DMS 273 treated with DMSO at 0.1 percent for 48 hours (cell line): ENCODE measurements at places on chromosomes 3 and 15.

- DNase-seq: no peak
Observed at GRCh38 chr15:29727871-29728270, 94.4 kb downstream of the TJP1 start.

- no peak for DNase-seq
Observed at GRCh38 chr3:116836286-116836685, 126.7 kb downstream of the TUSC7 start.

- DNase-seq: peak; percentile 26
Observed at GRCh38 chr3:124364317-124365020, 365.8 kb upstream of the UMPS start.

- no peak for DNase-seq
Observed at GRCh38 chr3:14425581-14426304, 23.3 kb downstream of the SLC6A6 start.

DNA sequence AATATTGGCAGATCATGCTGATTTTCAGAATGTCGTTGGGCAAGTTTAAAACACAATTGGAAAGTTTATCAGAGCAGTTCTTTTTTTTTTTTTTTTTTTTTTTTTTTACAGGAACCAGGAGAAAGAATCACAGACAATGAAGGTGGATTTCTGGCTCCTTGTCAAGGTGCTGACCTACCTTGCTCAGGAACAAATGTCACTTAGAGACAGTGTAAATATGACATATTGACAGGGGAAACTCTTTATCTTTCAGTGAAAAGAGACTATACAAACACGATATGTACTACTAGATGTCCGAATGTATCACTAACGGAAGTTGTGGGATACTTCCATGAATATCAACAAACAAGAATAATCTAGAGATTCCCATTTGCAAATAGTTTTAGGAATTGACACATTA, 237.3 kb downstream of the FMN1 start:
- no peak for DNase-seq

DNA sequence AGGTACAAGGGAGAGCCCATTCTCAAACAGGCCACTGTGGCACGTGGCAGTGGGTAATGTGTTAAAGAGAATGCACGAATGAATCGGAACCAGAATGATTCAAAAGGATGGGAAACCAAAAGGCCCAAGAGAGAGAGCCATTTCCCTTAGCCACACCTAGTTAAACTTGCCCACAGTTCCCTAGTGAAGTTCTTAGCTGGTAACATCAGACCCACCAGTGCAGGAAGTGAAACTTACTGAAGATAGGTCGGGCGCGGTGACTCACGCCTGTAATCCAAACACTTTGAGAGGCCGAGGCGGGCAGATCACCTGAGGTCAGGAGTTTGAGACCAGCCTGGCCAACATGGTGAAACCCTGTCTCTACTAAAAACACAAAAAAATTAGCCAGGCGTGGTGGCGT, 97.1 kb downstream of the MEX3B start:
- no peak for DNase-seq

DNA sequence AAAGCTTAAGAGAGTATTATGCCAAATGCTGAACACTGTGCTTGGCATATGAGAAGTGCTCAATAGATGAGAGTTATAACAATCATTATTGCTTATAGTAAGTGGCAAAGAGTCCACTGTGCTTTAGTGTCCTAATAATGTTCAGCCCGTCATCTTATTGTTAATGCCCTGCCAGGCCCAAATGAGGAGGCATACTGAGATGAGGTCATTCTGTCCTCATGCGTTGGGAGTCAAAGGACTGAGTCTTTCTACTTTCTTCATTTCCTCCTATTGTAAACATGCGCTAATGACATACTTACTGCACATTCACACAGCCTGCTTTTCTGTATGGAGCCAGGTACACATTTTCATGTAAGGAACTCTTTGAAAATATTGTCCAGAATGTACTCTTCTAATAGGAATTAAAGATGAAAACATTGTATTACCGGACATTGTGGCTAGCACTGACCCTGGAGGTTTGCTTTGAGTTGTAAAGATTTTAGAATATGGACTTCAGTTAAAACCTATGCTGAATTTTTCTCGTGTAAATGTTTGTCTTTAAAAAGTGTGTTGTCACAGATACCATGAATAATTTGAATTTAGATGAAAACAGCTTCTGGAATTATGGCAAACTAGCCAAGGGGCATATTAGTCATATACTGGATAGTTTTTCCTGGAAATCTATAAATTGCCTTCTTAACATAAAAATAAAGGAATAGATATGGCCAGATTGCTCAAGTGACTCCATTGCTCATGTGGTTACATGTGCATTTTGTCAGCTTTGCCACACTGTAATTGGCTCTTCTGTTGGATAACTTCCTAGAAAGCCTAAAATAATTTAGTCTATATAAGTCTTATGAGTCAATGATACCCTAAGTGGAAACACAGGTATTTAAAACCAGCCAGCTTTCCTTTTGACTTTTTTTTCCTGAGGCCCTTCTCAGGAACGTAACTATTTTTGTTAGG, 38.3 kb downstream of the KBTBD12 start:
- no peak for DNase-seq

- no peak for DNase-seq
Observed at GRCh38 chr3:163582967-163583366, 1495.3 kb downstream of the SI start.

DNA sequence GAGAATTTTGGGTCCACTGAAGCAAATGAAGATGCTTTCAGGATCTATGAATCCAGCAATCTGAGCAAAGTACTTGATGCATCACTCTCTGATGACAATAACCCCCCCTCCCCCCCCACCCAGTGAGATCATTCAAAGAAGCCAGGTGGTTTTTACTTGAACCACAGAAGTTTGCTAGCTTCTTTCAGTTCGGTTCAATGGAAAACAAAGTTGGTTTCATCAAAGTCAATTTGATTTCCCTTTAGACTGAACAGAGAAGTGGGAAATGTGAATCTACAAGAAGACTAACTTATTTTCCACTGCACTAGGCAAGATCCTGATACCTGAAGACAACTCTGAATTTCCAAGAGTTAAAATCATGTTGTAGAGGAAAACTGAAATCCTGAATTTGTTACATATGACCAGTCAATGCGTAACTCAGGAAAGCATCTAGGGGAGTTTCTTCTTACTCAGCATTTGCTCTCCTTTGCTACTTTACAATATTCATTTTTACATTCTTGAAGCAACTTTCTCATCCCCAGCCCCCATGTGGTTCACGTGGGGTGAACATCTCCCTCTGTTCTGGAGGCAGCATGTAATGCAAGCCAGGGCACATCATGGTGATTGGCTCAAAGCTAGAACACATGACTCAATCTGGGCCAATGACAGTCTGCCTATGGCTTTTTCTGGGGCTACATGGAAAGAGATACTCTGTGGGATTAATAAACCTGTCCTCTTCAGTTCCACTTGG, 572.6 kb downstream of the FOXP1 start:
- DNase-seq: no peak

DNA sequence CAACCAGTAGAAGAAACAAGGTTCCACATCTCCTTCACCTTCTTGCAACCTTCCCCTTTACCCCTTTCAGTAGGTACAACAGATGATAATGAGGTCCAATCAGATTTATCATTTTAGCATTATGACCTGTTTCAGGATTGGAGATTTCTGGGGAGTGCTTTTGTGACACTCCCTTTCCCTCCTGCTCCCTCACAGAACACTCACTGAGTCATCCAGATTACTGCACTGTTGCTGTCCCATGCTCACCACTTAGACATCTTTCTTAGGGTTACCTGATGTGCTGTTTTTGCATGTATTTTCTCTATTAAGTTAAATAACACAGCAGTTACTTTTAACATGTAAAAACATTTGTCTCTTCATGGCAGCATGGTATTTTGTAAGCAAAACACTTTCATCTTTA, 118.5 kb downstream of the MFSD1 start:
- no peak for DNase-seq

GRCh38 chr3:8964436-8965370, 1.4 kb upstream of the RAD18 start:
- no peak for DNase-seq

DNA sequence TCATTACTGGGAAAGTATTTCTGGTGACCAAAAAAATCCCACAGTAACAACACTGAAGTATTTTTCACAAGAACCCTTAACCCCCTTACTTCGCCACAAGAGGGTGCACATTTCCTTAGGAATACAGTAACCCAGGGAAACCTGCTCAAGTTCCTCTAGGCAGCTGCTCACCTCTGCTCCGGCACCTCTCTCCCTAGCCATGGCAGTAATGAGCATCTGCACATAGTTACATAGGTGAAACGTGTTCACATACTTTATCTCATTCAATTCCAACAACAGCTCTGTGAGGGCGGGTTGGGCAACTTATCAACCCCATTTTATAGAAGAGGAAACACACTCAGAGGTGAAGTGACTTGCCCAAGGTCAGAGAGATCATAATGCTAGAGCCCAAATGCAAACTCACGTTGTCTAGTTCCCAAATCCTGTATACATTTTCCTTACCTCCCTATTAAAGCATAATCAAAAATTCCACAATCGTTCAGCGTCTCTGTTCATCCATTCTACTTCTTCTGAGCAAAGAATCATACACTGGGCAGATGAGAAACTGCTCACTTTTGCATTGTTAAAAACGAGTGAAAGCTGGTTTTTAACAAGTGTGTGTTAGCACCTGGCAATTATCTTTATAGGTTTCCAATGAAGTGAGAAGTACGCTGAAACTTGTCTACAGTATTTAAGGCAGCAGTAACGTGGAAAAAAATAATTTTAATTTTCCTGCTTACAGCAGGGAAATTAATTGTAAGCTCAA, 90.7 kb downstream of the IGF2BP2 start:
- DNase-seq: peak; percentile 80

GRCh38 chr3:156643729-156644389, 30.5 kb upstream of the TIPARP start:
- DNase-seq: no peak

DNA sequence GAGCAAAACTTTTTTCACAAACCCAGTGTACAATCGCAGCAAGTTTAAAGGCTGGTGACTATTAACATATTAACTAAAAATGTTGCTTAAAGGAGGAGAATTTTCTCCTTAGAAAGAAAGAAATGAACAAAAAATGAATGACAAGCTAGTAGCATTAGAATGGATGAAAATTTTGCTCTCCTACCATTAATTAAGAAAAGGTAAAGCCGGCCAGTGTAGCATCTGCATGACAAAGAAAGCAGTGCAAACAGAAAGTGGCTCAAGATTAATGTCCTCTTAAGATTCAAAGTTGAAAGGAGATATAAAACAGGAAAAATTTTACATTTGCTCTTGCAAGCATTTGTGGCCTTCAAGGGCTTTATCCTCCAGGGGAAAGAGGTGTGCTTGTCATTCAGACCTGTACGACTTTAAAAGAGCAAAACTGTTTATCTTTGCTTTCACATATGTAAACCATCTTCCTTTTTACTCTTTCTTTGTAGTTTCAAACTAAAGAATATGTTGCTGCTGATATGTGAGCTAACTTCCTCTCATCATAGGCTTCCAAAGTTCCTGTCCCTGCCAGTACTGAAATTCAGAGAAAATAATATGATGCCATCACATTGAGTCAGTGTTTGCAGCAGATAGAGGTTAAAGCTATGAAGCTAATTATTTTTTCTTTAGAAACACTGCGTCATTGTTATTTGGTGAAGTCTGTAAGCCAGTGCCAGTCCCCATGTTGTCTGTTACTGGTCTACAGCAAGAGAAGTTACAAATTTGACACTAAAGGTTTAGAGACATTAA, 439.1 kb upstream of the GRM7 start:
- DNase-seq: no peak

- DNase-seq: no peak
Observed at GRCh38 chr3:172635588-172635987, 75.3 kb downstream of the NCEH1 start.

GRCh38 chr15:38899300-38899699, 334.7 kb upstream of the RASGRP1 start:
- DNase-seq: no peak

DNA sequence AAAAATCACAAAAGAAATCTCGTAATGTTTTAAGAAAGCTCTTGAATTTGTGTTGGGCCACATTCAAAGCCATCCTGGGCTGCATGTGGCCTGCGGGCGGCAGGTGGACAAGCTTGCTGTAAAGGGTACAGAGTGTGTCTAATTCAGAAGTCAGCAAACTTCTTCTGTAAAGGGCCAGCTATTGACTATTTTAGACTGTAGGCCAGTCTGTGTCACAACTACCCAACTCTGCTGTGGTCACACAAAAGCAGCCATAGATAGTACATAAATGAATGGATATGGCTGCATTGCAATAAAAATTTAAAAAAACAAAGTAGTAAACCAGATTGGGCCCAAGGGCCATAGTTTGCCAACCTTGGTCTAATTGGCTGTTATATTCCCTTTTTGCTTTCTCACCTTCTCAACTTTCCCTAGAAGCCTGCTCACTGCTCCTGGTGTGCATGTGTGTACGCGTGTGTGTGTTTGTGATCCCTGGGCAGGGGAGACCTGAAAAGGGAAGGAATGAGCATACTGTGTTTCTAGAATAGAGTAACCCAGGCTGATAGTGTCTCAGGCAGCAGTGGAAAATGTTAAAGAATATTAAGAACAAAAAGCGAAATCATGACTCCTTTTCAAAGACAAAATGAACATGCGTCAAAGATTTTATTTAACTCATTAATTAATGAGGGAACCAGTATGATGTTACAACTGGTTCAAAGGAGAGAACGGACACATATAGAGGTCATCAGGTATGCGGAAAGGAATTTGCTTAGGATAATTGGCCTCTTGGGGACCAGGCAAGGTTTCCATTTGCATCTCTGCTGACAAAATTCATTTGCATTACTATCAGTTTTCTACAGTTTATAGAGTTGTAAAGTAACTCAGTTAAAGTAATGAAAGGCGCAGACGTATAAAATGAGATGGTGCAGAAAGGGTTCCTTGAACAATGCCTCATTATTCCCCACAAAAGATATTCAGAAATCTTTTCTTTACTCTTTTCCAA, 248.0 kb downstream of the THSD4 start:
- no peak for DNase-seq

DNA sequence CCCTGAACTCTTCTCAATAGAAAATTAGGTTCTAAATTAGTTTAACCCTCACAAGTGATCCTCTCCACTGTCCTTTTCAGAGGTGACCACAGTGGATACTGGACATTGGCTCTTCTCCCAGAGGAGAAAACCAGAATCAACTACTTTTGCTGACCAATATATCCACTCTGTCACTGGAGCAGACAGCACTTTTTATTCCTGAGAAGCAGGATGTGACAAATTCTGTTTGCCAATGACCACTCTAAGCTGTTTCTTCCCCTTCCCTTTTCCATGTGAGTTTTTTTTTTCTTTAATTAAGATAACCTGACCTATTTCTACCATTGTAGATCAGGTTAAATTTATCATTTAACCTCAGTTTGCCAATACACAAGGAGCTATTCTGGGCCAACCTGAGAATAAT, 79.7 kb upstream of the ZNF280D start:
- DNase-seq: no peak

DNA sequence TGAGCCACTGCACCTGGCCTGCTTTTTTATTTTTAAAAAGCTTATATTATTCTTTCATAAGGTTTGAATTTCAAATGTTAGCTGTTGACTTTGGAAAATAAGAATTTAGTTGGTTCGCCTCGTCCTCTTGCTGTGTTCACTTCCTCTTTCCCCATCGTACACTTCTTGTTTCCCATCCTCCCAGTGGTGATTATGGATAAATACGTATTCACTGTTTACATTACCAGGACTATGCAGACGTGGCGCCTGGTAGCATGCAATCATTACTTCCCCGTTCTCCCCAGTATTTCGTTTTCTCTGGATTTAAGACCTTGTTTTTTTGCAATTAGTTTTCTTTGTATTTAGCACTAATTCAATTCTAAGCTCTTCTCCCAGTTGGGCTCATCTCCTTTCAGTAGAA, 70.1 kb downstream of the LMLN start:
- no peak for DNase-seq
